ENCODE measurements at places on chromosomes 1 and 21.

DNA sequence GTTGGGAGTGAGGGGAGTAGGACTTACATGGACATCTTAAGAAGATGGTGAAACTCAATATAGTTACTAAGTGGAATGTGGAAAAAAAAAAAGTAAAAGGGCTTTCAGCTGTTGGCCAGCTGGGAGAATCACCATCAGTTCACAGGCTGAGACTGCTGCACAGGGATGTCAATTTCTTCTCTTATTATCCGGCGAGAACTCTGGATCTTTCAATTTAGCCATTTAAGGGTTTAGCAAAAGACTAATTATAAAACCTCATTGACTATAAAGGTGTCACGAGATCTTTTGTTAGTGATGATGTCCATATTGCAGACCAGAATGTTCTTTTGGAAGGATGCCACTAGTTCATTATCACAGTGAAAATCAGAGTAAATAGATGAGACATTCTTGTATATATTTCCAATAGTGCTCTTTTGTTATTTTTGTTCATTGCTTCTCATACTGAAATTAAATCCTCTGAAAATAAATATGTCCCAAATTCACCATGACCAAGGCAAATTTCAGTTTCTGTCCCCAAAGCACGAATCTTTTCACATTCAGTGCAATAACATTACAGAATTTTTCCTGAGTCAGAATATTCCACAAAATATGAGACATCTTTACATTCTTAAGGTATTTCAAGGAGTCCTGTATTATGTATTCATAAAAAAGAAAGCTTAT is 266.1 kb downstream of the DNM3 start:
- no peak for DNase-seq

DNA sequence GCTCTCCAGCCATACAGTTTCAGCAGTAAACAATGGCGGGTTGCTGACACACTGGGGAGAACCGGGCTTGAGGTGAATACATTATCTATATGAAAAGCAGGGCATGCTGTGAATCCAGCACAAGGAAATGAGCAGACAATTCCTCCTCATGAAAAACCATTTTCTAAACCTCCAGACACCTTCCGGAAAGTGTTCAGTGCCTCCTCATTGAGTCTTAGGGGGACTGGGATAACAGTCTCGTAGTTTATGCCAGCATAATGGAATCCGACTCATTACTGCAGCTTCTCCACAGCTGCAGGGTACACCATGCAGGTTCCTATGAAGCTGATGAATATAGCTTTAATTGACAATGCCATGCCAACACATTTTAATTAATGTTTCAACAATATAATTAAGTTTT is 284.1 kb downstream of the BACH1 start:
- DNase-seq = no peak

GRCh38 chr1:29712284-29712651 is 475.9 kb downstream of the PTPRU start:
- no peak for DNase-seq

DNA sequence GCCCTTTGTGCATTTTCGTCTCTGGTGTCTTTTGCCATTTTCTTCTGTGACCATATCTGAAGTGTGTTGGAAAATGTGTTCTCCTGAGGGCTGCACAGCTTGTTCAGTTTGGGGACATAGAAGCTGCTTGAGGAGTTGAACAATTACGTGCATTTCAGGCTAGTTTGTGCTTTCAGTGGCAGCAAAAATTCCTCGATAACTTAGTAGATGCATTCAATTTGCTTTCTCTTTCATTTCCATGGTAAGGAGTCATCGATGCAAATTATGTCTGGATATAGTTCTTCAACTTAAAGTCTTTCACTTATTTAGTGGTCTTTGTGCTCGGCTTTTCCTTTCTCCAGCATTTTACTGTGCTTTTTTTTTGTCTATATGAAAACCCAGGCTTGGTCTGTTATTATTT is 441.5 kb downstream of the PLA2G4A start:
- DNase-seq = no peak

- DNase-seq = no peak
Observed at GRCh38 chr1:45211076-45211475, 4.7 kb upstream of the ZSWIM5 start.

DNA sequence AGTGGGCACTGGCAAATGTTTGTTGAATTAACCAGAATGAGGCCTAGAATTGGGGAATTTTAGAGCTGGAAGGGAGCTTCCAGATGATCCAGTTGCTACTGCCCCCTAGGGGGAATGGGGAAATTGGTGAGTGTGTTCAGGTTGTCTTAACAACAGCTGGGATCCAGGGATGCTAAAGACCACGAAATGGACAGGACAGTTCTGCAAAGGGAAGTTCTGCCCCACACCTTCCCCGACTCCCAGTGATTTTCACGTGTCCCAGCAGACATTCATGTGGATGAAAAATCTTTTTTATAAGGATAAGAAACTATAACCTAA is 33.9 kb downstream of the TRIM62 start:
- DNase-seq = peak; percentile 16

- DNase-seq = peak; percentile 72
Observed at GRCh38 chr1:109399326-109399957, 1.7 kb upstream of the SORT1 start.
